ENCODE measurements at places on chromosomes 3 and 15. TPM values are rescaled to one million over a fixed set of nuclear protein-coding genes. Genes with fewer than 3 reads are reported as not detected.
A peak's percentile ranks its signal among the peaks of the same experiment; 100 is the strongest.

DNA sequence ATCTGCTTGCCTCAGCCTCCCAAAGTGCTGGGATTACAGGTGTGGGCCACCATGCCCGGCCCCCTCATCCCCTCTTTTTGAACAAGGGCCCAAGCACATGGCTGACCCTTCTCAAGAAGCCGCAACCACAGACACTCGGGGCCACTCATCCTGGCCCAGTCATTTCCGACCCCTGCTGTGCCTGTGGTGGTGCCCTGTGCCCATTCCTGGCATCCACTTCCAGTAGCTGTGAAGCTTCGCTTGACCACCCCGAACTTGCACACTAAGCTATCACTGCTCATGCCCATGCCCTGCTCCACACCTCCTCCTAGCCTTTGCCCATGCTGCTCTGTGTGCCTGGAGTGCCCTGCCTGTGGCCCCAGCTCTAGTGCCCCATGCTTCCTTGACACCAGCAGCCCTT, 8.3 kb downstream of the TMEM44 start:
- DNase-seq = no peak

The ATP8B4 gene
- not detected for total RNA-seq

DNA sequence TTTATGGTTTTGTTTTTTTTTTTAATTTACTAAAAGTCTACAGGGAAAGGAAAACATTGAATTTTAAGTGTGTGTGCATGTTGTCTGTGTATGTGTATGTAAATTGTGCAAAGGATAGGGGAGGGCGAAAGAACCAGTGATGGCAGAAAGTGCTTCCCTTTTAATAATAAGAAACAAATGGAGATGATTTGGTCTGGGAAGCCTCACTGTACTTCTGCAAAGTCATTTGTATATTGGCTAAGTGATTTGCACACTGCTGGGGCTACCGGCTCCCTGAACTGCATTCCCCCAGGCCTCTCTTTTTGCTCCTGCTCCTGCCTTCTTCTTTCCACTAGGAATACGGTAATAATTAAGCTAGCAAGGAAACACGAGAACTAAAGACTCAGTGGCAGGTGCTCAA, 101.2 kb downstream of the CD47 start:
- DNase-seq = no peak

DNA sequence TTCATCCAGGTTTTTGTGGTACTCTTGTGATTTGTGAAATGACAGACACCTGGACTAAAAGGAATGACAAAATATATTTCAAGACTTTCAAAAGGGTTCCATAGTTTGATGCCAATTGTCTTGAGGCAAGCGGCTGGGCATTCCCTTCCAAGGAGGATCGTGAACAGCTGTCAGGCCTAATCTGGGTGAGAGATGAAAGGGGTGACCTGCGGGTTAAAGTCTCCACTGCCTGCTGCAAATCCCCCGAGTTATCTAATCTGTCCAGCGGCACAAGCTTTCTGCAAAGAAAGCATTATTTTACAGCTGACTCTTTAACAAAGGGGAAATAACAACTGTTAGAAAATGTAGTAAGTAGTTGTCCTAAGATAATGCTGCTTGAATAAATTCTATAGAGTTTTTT, 128.7 kb upstream of the MB21D2 start:
- DNase-seq = no peak

The BUB1B gene
- total RNA-seq = 15.2 TPM

DNA sequence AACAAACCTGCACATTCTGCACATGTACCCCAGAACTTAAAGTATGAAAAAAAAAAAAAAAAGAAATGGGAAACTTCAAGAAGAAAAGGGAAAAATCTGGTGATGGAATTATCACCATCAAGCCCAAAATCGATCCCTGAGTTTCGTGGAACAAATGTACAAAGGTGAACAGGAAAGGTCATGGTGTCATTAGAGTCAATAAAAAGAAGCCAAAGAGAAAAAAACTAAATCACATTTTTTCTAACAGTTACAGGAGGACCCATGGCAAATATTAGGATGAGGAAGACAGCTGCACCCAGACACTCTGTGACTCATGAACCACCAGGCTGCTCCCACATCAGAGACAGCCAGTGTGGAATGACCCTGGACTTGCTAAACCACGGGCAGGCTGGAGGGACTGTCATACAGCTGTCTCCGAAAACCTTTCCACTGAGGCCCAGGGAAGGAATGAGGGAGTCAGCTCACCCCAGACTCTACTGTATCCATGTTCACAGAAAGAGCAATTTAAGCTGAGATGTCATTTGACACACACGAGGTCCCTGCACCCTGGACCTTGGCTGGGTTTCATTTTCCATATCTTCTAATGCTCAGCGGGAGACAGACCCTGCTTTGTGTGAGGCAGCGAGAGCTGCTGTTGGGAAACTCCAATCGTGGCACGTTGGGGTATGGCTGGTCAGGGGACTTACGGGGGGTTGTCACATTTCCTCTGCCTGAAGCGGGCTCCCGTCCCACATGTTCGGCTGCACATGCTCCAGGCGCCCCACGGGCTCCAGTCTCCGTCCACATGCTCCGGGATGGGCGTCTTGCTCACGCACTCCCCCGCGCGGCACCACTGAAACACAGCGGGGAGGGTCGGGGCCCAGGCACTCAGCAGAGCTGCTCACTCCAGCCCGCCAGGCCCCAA, 210.2 kb downstream of the ADAMTS17 start:
- no peak for DNase-seq

DNA sequence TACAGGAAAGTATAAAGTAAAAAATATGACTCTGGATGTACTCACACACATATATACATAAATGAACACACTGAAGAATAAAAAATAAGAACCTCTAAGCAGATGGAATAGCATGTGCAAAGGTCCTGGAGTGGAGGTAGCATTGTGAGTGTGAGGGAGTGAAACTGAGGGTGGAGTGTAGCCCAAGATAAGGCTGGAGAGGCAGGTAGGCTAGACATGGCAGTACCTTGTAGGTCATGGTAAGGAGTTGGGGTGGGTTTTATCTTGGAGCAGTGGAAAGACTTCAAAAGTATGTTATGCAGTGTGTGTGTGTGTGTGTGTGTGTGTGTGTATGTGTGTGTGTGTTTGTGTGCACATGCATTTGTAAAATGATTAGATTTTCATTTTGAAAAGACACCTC, 49.5 kb downstream of the TLNRD1 start:
- DNase-seq = no peak

GRCh38 chr15:34259566-34259965, 34.8 kb downstream of the EMC4 start:
- DNase-seq = no peak

The SLC7A14 gene
- 3.4 TPM for total RNA-seq

DNA sequence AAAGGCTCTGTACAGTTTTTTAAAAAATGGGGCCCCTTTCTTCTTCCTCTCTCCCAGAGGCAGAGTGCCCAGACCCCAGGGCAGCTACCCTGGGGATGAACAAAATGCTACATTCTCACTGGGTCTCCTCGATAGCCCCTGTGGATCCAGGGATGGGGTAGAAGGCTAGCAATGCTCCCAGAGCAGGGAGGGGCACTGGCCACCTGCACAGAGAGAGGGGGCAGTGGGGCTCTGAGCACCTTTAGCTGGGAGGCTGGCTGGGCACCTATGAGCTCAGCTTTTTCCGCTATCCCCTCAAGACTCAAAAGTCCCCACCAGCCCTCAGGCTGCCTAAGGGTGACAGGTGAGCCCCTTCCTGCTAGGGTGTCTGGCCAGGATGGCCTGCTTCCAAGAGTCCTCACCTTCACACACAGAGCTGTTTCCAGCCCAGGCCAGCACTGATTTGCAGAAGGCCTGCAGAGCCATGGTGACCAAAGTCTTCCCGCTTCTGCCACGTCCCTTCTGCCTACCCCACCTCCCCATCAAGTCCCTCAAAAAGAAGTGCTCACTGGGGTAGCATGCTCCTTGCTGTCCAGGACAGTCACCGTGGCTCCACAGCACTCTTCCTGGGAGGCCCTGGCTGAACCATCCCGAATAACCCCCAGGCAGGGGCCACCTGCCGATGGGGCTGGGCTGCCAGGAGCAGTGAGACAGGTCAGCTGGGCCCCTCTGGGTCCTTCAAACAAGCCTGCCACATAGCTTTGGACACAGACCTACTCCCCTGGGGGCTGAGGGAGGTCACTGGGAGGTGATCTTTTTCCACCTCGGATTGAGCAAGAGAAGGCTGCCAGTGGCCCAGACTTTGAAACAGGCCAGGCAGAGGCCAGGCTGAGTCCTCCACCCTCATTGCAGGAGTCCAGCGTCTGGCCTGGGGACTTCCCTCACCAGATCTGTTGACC, 20.4 kb downstream of the BMF start:
- DNase-seq = no peak

The CHRD gene
- 1.9 TPM for total RNA-seq

- DNase-seq = no peak
Measured at GRCh38 chr3:152826476-152826875, 8.5 kb upstream of the P2RY1 start.

The CHST14 gene
- 35.5 TPM for total RNA-seq

DNA sequence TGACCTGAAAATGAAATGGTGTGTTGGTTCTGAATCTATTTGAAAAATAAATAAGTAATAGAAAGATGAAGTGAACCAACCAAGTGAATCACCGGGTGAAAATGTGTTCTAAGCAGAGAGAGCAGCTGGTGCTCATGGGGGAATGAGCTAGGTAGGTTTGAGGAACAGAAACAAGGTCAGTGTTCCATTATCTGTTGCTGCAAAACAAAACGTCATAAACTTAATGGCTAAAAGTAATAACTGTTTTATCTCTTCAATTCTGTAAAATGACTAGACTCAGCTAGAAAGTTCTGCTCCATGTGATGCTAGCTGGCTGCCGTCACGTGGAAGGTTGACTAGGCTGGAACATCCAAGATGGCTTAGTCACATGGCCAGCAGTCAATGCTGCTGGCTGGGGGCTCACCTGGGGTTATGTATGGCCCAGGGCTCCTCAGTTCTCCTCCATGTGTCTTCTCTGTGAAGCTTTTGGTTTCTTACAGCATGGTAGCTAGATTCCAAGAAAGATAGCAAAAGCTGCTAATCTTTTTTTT, 13.3 kb upstream of the SH3BP5 start:
- DNase-seq = no peak

DNA sequence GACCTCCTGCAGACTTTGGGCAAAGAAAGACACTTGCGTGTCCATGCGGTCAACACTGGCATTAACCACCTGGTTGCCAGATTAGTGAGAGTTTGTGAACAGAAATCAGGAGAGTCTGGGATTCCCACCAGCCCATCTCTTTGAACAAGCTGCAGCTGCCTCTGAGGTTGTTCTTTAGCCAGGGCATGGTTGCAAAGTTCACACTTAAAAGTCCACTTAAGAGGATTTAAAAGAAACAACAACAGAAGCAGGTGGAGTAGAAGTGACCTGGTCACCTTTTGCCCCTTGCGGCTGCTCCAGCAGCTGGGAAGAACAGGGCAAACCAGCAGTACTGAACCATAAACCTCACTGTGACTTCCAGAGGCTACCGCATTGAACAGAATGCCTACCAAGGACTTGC, 97.3 kb downstream of the FOXB1 start:
- no peak for DNase-seq

GRCh38 chr3:94115482-94115881, 52.6 kb downstream of the NSUN3 start:
- no peak for DNase-seq

The SEMA3G gene
- 61.3 TPM for total RNA-seq

- DNase-seq = no peak
Measured at GRCh38 chr3:37170513-37170912, 3.9 kb downstream of the LRRFIP2 start.

The ISLR2 gene
- total RNA-seq = not detected

DNA sequence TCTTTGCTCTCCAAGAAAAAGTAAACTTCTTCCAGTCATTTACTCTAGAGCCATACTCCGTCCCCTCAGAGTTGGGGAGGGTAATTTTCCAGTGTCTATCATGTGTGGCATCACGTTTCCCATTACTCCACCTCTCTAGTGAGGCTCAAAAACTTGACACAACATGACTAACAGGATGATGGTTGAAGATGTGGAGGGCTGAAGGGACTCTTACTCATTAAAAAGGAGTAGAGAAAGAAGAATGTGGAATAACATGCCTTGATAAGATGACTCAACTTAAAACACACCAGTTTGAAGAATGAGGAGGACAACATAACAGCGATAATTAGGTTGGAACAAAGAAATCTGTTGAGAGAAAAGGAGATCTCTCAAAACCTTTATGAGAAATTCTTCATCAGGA, 894.3 kb downstream of the OTOL1 start:
- DNase-seq = peak; percentile 25

The MUSTN1 gene
- total RNA-seq = not detected

The KNG1 gene
- not detected for total RNA-seq

The BLM gene
- 4.1 TPM for total RNA-seq

DNA sequence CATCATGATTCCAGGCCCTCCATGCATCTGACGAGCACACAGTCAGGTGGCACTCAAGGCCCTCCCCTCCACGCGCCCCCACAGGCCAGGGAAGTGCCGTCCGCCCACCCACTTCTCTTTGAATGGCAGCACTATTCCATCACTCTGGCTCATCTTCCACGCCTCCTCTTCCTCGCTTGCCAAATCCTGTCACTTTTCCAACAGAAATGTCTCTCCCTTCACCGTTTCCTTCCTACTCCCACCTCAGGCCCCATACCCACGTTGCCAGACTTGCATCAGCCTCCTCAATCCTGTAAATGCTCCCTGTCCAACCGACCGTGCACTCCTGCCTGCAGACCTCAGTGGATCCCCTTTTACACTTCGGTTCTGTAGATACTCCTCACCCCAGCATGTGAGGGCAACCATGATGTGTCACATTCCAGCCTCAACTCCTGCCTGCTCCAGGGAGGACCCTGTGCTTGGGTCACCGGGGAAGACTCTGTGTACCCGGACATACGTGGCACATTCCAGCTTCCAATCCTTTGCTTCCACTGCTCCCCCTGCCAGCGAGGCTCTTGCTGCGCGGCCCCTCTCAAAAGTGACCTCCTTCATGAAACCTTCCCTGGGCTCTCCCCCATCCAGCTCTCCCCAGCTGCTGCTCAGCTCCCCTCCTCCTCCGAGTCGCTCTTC, 29.6 kb downstream of the ADCY5 start:
- DNase-seq = no peak

GRCh38 chr3:103963599-103963998, 1403.1 kb upstream of the ALCAM start:
- DNase-seq = no peak

DNA sequence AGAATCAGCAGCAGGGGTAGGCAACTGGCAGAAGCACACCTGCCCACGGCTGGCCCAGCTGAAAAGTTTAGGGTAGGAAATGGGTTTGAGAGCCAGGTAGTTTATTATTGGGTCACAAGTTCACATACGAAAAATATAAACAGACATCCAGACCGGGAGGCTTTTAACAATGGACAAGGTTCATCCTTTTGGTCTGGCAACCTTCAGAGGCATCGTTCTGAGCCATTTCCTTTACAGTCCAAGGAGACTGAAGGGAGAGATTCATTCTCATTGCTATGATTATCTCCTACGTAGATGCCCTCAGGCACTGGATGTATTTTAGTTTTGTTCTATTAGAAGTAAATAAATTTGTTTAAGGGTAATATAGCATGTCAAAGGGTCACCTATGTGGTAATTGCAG, 248.0 kb upstream of the THBS1 start:
- DNase-seq = no peak

DNA sequence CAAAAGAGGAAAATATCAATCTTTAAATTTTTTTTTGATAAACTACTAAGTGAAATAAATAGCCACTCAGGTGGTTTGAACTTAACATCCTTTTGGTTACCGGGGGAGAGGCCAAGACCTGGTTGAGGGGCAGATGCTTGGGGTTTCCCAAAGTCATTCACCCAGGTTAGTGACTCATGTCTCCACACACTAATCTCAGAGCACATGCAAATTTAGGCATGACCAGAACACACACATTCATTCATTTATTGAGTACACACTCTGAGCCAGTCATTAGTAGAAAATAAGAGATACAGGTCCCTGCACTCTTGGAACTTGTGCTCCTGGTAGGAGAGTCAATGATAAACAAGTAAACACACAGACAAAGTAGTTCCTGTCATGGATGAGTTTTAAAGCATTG, 7.3 kb downstream of the ILDR1 start:
- no peak for DNase-seq

The HTR3E gene
- not detected for total RNA-seq
